ENCODE measurements at places on chromosomes 2 and 18.

GRCh38 chr2:182767578-182767977 is 51.5 kb downstream of the DNAJC10 start:
- peak; percentile 9 for DNase-seq

DNA sequence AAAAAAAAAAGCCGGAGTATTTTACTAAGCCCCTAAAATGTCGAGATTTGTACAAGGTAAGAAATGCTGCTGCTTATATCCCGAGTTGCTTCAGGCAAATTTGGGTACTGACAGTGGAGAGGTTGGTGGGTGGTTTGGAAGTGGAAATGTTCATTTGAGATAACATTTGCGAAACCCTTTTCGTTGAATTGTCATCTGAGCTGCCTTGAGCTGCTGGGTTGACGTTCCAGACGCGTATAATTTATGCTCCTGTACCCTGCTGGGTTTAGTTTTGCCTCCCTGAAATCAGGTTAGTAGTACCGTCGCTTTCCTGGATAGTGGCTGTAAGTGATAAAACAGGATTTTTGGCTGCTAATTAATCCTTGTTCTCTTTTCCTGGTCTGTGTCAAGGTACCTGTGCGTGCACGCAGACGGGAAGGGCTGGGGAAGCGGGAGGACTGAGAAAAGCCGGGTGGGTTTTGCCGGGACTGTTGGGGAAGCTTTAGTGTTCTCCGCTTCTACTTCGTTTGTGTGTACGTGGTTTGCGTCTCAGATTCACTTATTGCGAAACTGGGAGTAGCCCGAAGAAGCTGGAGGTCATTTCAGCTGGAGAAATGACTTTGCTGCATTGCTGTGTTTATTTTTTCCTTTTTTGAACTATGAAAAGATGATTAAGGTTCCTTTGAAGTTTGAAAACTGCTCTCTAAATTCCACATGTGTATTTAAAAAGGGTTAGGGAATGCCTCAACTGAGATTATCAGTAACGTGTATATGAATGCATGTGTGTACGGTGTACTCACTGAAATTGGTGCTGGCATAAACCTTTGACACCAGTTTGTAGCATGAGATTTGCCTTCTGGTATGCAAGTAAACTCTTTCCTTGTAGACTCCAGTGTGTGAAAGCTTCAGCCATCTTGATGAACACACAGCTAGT is 709 bp downstream of the UGP2 start:
- DNase-seq, result no peak

DNA sequence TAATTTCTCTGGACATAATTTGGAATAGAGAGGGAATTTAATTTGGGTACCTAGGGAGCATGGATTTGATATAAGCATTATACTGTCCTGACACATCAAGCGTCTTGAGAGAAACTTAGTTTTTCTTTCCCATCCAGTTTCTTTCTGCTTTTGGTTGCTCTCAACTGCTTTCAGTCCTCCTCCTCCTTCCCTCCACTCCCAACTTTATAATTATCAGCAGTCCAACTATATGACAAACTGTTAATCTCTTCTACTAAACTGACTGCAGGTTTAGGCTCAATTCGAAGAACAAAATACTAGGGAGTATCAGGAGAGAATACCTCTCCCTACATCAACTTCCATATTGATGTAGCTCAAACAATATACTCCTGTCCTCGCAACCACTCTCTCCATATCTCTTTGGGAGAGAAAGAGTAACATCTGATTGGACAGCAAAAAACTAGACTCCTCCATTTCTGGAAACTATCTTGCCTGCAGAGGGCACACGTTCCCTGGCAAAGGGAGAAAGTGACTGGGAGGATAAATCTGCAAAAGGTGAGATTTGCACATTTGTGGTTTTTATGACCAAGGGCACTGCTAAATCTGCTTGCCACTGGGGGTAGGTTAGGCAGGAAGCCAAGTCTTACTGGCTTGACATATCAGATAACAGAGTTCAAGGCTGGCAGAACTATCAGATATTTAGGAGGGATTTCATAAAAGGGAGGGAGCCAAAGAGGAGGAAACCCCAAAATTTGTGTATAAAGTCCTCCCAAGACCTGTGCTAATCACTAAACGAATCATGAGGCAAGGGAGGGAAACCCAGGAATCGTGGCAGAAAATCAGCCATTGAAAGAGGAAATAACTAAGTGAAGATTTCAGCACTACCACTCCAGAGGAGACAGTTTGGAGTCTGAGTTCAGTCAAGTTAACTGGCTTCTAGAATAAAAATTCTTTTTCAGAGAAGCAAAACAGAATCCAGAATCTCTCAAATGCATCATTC is 40.0 kb downstream of the ICA1L start:
- peak; percentile 39 for DNase-seq

- DNase-seq, result no peak
These were observed 95.4 kb downstream of the INHBB start for GRCh38 chr2:120441351-120441700.

DNA sequence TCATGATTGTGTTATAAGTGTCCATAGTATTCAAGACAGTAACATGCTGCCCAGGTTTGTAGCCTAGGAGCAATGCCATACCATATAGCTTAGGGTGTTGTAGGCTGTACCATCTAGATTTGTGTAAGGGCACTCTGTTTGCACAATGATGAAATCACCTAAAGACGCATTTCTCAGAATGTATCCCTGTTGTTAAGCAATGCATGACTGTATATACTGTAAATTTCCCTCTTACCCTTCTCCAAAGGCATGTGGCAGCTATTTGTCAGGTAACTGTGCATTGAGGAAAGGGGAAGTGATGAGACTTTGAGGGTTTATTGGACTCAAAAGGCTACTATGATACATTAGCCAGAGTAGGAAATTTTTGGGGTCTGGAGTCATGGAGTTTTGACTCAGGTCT is 180.8 kb downstream of the VAPA start:
- no peak for DNase-seq

DNA sequence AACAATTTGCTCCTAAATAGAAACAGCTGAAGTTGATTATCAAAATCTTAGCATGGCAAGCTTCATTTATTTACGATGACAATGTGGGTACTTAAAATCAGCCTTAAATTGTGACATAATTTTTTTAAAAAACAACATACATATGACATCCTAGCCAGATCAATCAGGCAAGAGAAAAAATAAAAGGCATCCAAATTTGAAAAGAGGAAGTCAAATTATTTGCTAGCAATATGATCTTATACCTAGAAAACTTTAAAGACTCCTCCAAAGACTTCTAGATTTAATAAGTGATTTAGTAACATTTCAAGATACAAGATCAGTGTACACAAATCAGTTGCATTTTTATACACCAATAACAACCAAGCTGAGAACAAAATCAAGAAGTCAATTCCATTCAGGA is 14.3 kb upstream of the PPP3R1 start:
- DNase-seq, result no peak

GRCh38 chr2:55431982-55432627 is 12.4 kb upstream of the CCDC88A start:
- DNase-seq, result no peak

- no peak for DNase-seq
These were observed 201.9 kb downstream of the CLIP4 start for GRCh38 chr2:29317077-29317517.

DNA sequence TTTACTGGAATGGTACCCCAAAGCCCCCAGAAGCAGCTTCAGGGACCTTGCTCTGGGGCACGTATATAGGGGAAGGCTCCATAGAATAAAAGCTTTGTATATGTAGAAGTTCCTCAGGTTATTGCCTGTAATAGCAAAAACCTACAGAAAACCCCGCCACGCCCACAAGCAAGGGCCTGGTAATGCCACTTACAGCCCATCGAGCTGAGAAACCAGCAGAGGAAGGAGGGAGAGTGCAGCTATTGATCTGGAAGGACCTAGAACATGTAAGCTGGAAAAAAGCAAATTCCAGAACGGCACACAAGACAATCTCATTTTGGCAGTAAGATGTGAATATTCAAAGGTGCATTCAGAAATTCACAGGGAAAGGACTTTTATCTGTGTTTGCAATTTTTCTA is 15.8 kb downstream of the HS1BP3 start:
- no peak for DNase-seq

GRCh38 chr2:6818012-6818411 is 47.7 kb downstream of the CMPK2 start:
- no peak for DNase-seq

- no peak for DNase-seq
These were observed 147.1 kb downstream of the SH3BP4 start for GRCh38 chr2:235098736-235099494.

All from smooth muscle cell of the brain vasculature (primary cell).